ENCODE measurements at places on chromosomes 7 and 10.

DNA sequence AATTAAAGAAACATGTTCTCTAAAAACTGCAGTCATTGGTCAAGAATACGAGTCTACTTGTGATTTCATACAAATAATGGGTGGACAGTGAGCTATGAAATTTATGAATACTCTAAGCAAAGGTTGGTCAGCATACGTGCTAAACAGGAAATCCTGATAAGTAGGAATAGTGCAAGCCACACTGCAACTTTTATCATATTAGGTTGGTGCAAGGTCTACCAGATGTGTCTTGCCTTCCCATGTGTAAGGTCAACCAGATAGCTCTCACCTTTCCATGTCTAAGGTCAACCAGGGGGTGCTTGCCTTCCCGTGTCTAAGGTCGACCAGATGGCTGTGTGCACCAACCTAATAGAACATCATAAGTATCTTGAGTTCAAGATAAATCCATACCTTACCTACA lies 2.0 kb upstream of the ITGB1 start:
- no peak for DNase-seq

DNA sequence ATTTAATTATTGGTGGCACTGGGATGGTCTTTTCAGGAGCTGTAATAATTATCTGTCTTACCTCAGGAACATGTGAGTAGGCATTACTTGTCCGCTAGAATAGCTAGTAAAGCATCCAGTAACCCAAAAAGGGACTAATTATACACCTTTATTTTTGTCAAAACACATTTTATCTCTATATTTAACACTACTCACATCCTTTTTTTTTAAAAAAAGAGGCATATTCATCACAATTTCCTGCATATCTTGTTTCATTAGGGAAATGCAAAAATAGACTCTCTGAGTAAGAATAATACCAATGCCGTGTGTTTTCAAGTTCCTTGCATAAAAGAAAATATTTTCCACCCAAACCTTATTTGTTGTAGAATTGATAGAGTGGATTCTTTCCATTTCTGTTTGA lies 99.5 kb downstream of the VTI1A start:
- DNase-seq: no peak

GRCh38 chr10:62037166-62037831 lies 135.8 kb downstream of the ARID5B start:
- no peak for DNase-seq

DNA sequence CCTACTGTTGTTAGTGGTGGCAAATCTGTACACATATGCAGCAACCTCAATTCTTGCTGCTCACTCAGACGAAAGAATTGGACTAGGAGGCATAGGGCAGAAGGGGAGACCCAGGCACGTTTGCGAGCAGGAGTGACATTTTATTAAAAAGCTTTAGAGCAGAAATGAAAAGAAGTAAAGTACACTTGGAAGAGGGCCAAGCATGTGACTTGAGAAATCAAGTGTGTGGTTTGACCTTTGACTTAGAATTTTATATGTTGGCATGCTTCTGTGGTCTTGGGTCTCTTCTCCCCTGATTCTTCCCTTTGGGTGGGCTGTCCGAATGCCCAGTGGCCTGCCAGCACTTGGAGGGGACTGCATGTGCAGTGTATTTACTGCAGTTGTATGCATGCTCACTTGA lies 205.5 kb upstream of the SEMA3D start:
- no peak for DNase-seq

GRCh38 chr7:2641406-2642393 lies 9.9 kb downstream of the TTYH3 start:
- DNase-seq: no peak

DNA sequence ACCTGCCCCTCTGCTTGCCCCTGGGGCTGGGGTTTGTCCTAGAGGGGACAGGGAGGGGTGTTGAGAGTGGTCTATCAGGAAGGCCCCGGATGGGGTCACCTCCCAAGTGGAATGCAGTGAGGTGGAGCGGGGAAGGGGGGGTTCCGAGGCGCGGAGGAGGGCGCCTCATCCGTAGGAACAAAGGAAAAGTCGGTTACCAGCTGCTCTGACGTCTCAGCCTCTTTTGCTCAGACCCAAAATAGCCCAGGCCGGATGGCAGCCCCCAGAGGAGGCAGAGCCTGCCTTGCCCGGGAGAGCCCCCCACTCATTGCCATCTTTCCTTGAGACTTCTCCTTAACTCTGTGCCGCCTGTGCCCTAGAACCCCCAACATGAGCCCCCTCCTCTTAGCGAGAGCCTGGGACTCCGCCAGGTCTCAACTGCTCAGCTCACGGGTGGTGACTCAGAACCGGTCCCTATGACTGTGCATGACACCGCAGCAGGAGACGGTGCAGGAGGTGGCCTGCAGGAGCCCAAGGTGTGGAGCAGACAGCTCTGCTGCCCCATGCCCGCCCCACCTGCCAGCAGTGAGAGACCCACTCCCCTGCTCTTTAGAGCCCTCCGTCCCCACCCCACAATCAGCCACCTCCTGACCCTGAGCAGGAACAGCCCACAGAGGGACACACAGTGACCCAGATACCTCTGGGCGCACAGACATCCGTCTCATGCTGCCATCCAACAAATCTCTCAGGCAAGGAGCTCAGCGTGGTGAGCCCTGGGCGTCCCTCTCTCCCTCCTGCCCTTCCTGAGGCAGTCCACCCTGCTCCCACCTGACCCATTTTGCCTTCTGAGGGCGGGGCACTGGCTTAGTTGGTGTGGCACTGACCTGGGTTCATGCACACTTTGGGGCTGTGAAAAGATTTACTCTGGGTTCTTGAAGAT lies 13.1 kb downstream of the STX1A start:
- no peak for DNase-seq

- no peak for DNase-seq
Observed at GRCh38 chr10:59724098-59724938, 14.7 kb upstream of the SLC16A9 start.

DNA sequence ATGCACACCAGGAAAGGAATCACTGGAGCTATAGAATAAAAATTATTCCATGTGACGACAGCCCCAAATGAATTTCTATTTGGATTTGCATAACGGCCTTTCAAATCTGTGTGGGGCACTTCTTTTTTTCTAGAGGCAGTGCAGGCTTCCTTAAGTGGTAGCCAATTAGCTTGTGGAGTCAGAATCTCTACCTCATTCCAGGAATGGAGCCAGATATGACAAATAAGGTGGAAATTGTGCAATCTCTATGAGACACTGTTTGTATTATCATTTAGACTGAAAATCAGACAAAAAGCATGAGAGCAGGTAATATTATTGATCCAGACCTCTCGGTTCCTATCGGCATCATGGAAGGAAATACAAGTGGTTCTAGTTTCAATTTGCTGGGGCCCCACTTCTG lies 78.7 kb downstream of the BEND7 start:
- DNase-seq: no peak

- DNase-seq: no peak
Observed at GRCh38 chr10:51920672-51921071, 221.3 kb upstream of the CSTF2T start.

GRCh38 chr10:99329304-99329553 lies at the start of gene CNNM1:
Gene CNNM1, plus strand, starts transcription at chr10:99329356. Its CDS starts 32 bp downstream, at chr10:99329388.
- no peak for DNase-seq

DNA sequence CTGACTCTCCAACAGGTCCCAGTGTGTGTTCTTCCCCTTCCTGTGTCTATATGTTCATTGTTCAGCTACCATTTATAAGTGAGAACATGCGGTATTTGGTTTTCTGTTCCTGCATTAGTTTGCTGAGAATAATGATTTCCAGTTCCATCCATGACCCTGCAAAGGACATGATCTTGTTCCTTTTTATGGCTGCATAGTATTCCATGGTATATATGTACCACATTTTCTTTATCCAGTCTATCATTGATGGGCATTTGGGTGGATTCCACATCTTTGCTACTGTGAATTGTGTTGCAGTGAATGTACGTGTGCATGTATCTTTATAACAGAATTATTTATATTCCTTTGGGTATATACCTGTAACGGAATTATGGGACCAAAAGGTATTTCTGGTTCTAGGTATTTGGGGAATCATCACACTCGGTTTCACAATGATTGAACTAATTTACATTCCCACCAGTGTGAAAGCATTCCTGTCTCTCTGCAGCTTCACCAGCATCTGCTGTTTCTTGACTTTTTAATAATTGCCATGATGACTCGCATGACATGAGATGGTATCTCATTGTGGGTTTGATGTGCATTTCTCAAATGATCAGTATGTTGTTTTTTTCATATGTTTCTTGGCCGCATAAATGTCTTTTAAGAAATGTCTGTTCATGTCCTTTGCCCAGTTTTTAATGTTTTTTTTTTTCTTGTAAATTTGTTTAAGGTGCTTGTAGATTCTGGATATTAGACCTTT lies 60.2 kb downstream of the LSMEM1 start:
- DNase-seq: no peak

GRCh38 chr7:151167197-151167961 lies at the start of gene GBX1:
Gene GBX1, minus strand, starts transcription at chr7:151167694. Its CDS starts 146 bp downstream, at chr7:151167548.
- no peak for DNase-seq

DNA sequence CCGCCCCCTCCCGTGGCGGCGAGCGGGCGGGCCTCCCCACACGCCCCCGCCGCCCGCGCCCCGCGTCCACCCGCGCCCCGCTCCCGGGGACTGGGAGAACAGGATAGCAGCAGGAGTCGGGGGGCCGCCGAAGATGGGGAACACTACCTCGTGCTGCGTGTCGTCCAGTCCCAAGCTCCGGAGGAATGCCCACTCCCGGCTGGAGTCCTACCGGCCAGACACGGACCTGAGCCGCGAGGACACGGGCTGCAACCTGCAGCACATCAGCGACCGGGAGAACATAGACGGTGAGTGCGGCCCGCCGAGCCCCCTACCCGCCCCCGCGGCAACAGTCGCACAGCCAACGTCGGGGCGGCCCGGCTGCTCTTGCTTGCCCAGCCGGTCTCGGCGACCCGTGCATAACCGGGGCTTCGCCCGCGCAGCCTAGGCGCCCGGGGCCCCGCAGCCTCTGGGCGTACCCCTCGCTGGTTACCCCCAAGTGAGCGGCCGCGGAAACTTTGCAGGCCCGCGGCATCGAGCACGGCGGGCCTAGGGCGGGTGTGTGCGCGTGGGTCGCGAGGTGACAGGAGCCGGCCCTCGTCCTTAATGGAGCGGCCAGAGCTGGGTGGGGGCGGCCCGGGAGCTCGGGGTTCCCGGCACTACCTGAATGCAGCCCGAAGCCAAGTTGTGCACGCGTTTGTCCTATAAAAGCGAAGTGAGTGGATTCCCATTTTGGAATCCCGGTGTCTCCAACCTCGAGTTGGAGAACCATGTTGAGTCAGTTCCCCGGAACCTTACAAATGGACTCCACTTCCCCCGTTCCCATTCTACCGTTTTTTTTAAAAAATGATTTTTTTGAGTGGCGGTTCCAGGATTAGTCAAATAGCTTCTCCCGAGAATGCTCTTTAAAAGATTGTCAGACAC lies 863 bp downstream of the CCNY start:
- no peak for DNase-seq

GRCh38 chr10:89861584-89862301 lies 160.4 kb downstream of the KIF20B start:
- DNase-seq: no peak

- DNase-seq: no peak
Observed at GRCh38 chr10:28587270-28587969, 54.5 kb downstream of the WAC start.

DNA sequence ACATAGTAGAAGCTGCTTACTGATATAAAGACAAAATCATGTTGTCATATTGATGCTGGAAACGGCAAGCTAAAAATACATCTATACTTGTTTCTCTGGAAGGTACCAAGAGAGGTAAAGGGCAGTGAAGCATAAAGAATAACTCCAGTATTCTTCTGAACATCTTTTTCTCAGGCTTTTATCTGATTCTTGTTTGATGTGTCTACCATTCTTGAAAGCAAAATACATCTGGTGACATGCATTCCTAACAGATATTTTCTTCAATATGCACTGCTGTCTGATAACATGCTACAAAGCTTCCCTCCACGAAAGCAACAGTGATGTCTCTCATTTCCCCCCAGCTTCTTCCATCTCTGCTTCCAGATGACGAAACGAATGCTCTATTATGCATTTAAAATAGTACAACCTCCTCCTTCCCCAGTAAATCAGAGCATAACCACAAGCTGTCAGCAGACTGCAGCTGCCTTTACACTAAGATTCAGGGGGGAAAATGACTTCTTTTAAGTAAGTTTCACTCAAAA lies 100.8 kb downstream of the ARHGAP21 start:
- no peak for DNase-seq

GRCh38 chr10:43173120-43173519 lies 34.9 kb downstream of the CSGALNACT2 start:
- DNase-seq: no peak

DNA sequence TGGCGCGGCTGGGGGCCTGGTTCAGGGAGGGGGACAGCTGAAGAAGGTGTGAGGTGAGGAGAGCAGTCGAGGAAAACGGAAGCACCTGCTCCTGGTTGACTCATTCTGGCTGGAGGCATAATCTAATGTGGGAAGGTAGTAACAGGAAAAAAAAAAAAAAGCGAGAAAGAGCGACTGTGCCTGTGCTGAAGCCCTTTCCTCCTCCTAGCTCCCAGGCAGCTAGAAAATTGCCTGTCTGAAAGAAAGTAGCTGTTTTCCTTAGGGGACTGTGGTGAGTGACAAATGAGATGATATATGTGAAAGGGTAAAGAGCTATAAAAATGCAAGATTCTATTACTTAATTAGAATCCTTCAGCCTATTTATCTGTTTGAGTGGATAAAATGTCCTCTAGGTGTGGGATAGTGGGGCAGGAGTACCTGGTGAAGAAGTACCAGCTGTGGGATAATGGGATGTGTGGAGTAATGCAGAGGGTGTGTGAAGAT lies 4.9 kb upstream of the MEST start:
- DNase-seq: no peak

- no peak for DNase-seq
Observed at GRCh38 chr10:21517134-21518031, 8.1 kb downstream of the SKIDA1 start.

- DNase-seq: no peak
Observed at GRCh38 chr10:15510963-15511362, 139.9 kb upstream of the FAM171A1 start.

- DNase-seq: no peak
Observed at GRCh38 chr7:34133983-34134782, 228.8 kb downstream of the BMPER start.

DNA sequence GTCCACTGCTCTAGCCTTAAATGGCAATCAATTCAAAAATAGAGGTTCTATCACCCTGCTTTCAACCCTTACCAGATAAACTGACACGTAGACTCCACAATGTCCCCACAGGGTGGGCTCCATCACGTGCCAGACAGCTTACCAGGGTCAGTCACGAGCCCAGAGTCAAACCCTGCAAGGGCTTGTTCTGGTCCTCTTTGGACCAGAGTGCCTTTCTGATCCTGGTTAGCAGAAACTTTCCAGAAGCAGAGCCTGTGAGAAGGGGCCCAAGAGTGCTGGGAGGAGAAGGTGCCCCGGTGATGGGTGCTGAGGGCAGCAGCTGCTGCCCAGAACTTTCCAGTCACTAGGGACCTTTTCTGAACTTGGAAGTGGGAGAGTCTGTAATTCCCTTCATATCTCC lies 354 bp upstream of the GIMAP5 start:
- DNase-seq: no peak

Measured in stimulated activated CD8-positive, alpha-beta memory T cell treated with anti-CD3 and anti-CD28 coated beads, Interleukin-2, amount 100 ng/mL, for 1 hour (primary cell).